ENCODE measurements at places on chromosomes 4 and X.
A peak's percentile ranks its signal among the peaks of the same experiment; 100 is the strongest.

DNA sequence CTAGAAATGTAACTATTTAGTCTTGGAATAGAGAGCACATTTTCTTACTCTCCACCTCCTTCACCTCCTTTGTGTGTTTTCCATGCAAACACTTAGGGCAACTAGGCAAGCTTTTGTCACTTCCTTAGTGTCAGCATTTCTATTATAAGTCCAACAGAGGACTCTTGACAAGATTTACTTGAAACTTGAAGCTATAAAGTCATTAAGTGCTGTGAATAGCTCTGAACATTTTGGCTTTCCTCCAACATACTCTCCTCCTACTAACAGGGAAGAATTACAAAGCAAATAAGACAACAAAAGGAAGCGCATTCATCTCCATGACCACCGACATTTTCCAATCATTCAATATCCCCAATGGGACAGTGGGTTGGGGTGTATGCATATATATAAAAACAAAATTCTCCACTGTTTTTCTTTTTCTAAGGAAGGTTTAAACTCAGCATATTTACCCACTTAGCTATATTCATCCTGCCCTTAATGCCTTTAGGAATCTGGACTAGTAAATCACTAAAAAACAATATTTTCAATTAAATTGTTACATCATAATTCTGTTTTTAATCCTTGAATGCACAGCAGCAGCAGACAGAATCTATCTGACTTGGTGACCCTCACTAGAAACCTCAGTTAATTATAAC is 264.6 kb downstream of the SNCA start:
- no peak for DNase-seq

DNA sequence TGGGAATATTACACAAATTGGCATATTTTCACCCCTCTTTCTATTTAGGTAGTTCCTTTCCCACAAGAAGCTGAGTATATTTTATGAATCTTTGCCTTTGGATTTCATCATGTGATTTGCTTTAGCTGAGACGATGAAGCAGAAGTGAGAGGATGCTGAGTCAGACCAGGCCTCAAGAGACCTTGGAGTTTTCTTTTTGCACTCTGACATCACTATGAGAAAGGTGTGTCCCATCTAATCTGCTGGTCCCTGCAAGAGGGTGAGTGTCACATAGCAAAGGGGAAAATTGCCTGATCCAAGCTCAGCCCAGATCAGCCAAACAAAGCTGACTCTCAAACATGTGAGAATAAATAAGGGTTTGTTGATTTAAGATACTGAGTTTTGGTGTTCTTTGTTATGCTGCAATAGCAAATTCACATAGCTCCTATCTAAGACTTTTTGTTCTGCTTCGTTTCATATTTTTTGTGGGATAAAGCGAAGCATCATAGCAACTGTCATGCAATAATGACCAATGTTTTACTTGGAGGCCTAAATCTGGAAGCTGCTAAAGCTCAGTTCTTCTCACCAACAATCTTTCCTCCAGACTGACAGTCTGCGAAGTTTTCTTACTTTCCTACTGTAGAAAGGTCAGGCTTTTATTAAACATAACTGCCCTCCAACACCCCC is 176.9 kb downstream of the PDHA2 start:
- DNase-seq = no peak

- DNase-seq = no peak
These were observed 19.0 kb downstream of the SPRY1 start for GRCh38 chr4:123415576-123415975.

GRCh38 chrX:79139446-79139845 is 5.0 kb upstream of the GPR174 start:
- DNase-seq = no peak

DNA sequence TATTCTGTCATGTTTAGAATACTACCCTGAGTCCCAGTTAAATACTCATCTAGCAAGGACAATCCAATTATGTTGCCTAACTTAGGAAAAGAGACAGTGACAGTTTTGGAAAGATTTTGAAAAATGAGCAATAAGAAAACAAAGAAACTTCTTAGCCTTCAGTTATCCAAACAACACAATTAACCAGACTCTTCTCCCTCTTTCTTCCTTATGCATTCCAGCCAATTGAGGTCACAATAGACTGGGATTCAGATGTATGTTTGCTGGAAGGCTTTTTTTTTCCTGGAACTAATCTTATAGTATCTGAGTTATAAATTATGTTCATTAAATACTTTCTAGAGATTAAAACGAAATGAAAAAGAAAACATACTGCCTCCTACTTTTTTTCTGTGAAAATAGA is 109.6 kb downstream of the GUCY2F start:
- DNase-seq = no peak

- DNase-seq = no peak
These were observed 60.8 kb upstream of the CBR4 start for GRCh38 chr4:169070895-169071218.

DNA sequence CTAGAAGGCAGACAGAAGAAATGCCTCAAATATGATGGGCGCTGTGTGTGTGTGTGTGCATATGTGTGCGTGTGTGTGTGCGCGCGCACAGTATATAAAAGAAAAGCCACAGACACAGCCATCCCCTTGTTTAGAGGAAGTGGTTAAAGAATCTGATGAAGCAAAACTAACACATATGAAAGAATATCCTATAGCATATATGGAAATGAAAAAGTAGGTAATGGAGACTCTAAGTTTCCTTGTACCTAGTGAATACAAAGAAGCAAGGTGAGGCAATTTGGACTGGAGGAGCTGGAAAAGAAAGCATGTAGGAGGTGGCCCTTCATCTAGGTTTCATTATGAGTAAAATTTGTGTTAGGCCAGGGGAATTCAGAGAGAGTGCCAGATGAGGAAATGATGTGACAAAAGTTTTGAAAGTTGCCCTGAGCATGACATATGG is 58.6 kb upstream of the MCF2 start:
- DNase-seq = peak; percentile 27

GRCh38 chrX:21770631-21771321 is 12.9 kb upstream of the SMPX start:
- no peak for DNase-seq

GRCh38 chr4:170978990-170979389 is 834.2 kb upstream of the GALNTL6 start:
- no peak for DNase-seq

DNA sequence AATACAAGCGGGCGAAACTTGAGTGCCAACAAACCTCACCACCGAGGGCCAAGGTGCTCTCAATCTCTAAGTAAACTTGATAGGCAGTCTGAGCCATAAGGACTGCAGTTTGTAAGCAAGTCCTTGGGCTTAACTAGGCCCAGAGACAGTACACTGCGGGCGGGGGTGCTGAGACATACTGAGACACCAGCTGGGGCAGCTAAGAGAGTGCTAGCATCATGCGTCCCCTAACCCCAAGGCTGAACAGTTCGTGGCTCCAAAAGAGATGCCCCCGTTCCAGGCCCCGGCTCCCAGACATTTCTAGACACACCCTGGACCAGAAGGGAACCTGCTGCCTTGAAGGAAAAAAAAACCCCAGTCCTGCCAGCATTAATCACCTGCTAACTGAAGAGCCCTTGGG is 126.8 kb upstream of the PRDX4 start:
- no peak for DNase-seq

DNA sequence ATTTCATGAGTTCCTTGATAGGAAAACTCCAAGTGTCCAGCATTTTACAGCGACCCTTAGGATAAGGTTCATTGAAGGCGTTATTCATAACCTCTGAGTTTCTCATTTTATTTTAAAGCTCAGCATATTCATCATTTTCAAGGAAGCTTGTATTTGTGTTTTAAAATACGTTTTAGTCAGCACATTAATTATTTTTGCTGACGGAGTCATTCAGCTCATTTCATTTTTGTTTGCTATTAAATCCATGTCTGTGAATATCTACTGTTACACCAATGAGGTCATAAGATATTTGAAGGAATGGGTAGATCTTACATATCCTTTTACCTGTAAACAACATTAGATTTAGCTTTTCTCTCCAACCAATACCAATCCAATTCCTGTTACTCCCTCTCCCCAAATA is 1766.3 kb upstream of the PCDH10 start:
- no peak for DNase-seq

GRCh38 chr4:153210727-153211126 is 6.5 kb downstream of the TRIM2 start:
- DNase-seq = no peak

GRCh38 chr4:98232202-98232601 is 29.0 kb upstream of the RAP1GDS1 start:
- DNase-seq = no peak

DNA sequence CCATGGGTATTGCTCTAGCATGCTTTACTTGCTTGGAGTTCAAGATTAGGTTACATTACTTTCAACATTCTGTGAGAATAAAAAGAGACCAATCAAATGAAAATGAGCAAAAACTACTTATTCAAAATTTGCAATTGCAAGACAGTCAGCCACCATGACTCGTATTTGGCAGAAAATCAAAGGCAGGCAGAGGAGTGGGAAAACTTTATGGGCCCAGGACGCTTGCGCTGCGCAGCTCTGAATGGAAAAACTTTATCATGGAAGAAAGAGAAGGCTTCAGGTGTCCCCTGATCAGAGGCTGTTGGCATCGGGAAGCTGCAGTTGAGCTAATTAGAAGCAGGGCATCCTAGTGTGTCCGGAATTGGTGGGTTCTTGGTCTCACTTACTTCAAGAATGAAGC is 250.6 kb downstream of the USP46 start:
- no peak for DNase-seq

GRCh38 chr4:188214861-188215260 is 75.6 kb downstream of the TRIML1 start:
- DNase-seq = no peak

GRCh38 chr4:144705601-144706590 is 59.9 kb downstream of the HHIP start:
- DNase-seq = no peak

DNA sequence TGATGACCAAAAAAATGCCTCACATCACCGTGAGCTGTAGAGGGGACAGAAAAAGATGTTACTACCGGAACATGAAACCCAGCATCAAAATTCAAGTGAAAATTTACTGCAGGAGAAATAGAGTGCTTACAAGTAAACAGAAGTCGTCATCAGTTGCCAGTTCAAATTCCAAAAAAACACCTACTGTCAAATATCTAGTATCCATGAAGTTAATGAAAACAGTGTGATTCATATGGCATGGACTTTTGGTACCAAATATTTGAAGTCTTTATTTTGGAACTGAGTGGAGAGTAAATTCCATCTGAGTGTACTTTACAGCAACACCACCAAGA is 388.9 kb upstream of the SPOCK3 start:
- DNase-seq = no peak

DNA sequence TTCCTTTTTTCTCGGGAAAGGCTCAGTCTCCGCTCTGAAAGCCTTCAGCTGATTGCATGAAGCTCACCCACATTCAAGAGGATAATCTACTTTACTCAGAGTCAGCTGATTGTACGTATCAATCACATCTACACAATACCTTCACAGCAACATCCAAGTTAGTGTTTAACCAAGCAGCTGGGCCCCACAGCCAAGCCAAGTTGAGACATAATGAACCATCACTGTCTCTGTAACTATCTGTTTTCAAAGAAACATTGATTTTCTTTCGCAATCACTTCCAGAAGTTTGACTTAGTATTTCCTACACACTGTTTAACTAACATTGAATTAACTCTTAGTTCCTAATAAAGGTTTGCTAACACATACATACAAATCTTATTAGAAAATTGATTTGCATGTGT is 40.3 kb downstream of the RWDD4 start:
- no peak for DNase-seq

GRCh38 chr4:42618023-42618422 is 38.9 kb downstream of the ATP8A1 start:
- no peak for DNase-seq
